ENCODE measurements at places on chromosomes 7 and 10. TPM values are rescaled to one million over a fixed set of nuclear protein-coding genes. Genes with fewer than 3 reads are reported as not detected.

Gene HOXA9
- 1.4 TPM for total RNA-seq

Gene PLPP4
- total RNA-seq = not detected

- H3K4me3 ChIP-seq = no peak overlapping the region
- no peak overlapping the region for H3K27ac ChIP-seq
- no peaks in the 10 kb centered on the region for H3K27me3 ChIP-seq
- DNase-seq = no peak
- no peaks in the 10 kb centered on the region for H3K4me1 ChIP-seq
These were observed 95.8 kb upstream of the PODXL start for GRCh38 chr7:131652194-131652593.

- H3K4me3 ChIP-seq = no peak overlapping the region
- no peaks in the 10 kb centered on the region for H3K36me3 ChIP-seq
- H3K27me3 ChIP-seq = no peaks in the 10 kb centered on the region
- H3K27ac ChIP-seq = no peak overlapping the region
These were observed 111.3 kb upstream of the ASAH2 start for GRCh38 chr10:50362547-50363125.

GRCh38 chr7:22879280-22879679 lies 56.6 kb upstream of the TOMM7 start:
- no peak for DNase-seq
- H3K36me3 ChIP-seq = no peaks in the 10 kb centered on the region
- no peak overlapping the region for H3K4me3 ChIP-seq
- H3K4me1 ChIP-seq = no peaks in the 10 kb centered on the region
- H3K27ac ChIP-seq = no peak overlapping the region

Data from left lung (tissue), 14 donors.